ENCODE measurements at places on chromosomes 1 and 21.

- no peak for DNase-seq
These were observed 29.8 kb upstream of the HAO2 start for GRCh38 chr1:119338757-119339156.

GRCh38 chr1:234398849-234399381 is 25.7 kb downstream of the COA6 start:
- no peak for DNase-seq

- no peak for DNase-seq
These were observed 22.7 kb upstream of the HIVEP3 start for GRCh38 chr1:41941381-41941780.

DNA sequence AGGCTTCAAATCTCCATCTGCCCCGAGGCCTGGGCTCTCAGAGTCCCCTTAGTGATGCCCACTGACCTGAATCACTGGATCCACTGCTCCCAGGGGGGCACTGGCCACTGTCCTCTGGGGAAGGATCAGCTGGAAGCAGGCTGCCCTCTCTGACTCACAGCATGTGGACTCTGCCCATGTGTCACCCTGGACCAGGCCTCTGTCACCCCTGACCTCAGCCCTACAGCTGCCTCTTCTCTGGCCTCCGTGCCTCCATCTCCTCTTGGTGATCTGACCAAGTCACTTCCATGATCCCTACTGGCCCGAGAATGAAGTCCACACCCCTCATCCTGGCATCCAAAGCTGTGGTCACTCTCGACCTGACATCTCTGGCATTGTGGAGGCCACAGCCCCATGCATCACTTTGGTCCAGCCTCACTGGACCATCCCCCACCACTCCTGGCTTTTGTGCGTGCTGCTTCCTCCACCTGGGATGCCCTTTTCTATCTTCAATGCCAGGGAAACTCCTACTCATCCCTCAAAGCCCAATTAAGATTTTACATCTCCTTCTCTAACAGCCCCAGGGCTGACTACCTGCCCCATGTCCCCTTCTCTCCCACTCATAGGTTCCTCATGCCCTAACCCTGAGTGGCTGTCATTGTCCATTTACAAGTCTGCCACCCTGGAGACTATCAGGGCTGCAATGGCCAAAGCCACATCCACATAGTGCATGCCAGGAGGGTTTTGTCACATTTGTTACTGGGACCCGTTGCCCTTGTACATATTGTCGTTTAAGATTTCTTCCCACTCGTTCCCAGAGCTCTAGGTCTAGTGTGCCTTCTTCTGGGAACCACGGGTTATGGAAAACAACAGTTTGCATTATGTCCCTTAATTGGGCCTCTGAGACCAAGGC is 685.0 kb downstream of the MATN1 start:
- DNase-seq, result no peak

DNA sequence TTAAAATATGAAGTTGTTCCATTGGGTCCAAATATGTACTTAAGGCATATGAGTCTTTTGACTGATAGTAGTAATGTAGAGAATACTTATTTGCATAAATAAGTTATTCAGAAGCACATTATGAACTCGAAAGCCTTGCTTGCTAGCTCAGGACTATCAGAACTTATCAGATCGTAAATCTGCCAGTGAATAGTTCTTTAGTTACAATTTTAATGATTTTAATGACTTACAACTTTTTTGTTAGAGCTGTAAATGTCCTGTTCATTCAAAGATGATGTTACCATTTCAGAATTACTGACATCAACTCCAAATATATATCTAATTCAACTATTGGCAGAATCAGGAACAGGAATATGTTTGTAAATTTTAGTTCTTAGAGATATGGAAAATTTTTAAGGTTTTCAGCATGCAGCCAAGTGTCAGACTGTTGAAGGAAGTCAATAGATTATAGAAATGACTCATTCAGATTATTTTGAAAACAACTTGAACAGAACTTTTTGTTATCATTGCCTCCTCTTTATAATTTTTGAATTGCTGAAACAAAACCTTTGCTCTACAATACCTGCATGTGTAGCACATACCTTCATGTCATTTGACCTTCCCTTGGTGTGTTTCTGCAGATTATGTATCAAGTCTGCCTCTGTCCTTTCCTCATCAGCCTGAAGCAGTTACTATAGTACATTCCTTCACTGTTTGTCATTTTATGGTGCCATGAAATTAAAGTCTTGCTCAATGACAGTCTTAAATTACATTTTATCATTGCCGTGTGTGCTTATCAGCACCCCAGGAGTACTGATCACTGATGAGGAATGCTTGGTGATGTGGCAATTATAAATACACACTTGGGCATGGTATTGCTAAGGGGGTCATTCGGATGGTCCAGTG is 44.9 kb downstream of the LRRC8D start:
- DNase-seq, result no peak

DNA sequence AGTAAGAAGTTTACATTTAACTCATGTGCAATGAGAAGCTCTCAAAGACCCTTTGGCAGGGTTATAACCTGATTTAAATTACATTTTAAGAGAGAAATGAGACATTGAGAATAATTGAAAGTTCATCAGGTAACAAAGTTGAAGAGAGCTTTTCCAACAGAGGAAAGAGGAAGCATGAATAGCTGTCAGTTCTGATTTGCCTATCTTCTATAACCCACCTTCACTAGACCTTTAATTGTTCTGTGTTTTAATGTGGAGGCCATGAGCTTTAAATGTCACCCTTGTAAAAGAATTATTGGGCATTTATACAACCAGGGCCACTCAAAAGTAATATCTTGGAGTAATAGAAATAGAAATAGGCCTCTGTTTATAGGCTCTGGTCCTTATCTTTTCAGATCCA is 9.3 kb upstream of the FCRL1 start:
- DNase-seq, result no peak

GRCh38 chr1:85296980-85297379 is 20.5 kb upstream of the BCL10 start:
- no peak for DNase-seq

DNA sequence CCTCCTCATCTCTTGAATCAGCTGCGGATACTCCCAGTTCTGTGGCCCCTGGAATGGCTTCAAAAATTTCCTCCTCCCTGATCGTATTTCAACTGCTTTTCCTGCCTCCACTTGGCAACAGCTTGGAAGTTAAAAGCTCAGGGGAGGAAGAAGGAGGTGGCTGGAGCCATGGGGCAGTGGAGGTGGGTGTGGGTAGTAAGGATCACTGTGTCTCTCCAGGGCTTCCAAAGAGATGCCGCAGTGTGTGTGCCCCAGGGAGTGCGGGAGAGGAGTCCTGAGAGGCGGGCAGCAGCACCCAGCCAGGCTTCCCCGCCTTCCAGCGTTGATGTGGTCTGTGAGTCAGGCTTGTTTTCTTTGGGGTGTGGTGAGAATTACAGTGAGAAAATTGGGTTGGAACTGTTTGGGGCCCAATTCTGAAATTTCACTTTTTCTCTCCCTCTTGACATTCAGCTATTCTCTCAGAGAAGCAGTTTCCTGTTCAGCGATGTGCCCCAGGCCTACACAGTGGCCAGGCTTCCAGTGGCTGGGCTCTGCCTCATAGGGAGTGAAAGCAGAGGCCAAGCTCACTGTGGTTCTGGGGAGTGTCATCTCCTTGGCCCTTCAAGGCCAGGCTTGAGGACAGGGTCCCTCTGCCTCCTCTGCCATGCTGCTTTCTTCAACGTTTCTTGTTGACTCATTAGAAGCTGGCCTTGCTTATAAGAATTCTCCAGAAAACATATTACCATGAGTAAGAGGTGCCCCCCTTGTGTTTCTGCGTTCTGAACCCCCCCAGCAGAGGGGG is 69.0 kb downstream of the PGM1 start:
- no peak for DNase-seq

DNA sequence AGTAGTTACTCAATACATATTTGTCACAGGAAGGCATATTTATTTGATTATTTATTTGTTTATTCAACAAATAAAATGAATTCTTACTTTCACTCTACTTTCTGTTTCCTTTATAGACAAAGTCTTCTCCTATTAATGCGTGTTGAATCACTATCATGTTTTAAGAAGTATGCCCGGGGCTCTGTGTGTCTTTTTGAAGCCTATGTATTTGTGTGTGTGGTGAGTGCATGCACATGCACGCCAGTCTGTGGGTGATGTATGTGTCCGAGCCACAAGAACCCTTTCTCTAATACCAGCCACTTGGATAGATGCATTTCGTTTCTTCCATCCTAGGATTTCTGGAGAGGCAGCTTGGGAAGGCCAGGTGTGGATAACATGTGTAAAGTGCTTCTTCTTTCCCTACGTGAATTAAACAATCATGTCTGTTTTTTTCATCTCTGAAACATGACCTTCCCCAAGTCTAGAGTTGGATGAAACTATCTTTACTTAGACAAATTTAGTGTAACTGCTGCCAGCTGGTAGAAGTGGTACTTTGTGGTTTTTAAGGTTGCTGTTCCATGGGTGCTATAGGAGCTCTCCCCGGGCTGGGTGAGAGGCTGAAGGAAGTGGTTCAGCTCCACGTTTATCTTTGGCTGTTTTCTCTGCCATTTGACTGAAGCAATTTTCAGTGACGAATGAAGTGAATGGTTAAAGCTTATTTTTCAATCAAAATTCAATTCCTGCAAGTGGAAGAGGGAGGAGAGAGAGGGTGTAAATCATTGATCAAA is 46.8 kb upstream of the PPM1J start:
- no peak for DNase-seq

GRCh38 chr21:45995686-45996179 is 14.2 kb downstream of the COL6A1 start:
- DNase-seq, result no peak

DNA sequence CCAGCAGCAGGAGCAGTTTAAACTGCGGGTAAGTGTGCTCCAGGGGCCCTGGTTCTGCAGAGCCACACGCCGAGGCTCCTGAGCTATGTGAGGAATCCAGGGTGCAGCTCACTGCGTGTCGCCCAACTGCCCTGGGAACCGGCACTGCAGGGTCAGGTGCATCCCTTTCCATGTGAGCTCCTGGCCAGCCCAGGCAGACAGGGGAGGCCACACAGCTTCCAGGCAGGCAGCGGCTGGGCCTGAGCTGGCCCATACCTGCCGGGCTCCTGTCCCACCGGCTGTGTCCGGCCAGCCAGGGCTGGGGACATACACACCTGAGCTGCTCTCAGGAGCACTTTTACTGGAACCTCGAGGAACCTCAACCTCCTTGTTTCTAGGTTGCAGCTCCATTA is 18.6 kb upstream of the COL18A1 start:
- no peak for DNase-seq

DNA sequence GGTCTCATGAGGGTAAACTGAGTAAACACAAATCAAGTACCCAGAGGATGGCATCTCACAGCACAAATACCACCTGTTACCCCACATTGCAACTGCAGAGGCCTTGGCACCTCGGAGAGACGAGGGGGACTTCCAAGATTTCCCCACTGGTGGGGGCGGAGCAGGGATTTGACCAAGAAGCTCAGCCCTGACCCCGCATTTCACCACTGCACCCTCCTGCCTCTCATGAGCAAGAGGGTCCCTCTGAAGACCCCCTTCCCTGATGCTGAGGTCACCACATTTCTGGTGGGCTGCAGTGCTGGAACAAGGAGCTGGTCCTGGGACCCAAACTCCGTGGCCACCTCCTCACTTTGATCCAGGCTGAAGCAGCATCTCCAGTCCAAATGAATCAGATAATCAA is 342.4 kb downstream of the NPHP4 start:
- DNase-seq, result no peak

DNA sequence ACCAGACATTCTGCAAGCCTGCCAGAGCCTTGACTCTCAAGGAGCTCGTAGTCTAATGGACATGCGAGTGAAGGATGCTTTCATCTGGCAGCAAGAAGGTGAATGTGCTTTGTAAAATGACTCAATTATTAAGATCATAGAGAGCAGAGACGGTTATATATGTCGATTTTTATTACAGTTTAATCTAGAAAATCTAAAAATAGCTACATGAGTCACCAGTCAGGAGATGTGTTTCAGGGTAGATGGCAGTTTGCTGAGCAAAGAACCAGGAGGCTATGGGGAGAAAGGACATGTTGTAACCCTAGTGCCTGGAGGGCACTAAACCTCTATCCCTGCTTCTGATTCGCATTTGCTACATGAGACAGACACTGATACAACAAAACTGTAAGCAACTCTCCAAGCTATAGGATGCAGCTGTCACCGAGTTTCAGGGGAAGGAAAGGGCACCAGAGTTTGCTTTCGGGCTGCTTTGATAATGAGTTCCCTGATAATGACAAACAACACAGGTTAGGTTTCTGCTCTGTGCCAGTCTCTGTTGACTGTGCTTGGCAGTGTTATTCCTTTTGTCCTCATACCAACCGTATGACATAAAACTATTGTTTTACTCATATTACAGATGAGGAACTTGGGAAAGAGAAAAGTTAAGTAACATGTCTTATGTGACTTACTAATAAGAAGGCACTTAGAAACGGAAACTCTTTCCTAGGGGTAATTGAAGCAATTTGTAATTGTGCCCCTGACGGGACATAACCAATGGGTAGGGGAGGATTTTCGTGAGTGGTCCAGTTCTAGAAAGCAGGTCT is 43.2 kb downstream of the C1orf198 start:
- DNase-seq, result no peak

- no peak for DNase-seq
These were observed 132.6 kb downstream of the MRPS6 start for GRCh38 chr21:34205811-34206571.

DNA sequence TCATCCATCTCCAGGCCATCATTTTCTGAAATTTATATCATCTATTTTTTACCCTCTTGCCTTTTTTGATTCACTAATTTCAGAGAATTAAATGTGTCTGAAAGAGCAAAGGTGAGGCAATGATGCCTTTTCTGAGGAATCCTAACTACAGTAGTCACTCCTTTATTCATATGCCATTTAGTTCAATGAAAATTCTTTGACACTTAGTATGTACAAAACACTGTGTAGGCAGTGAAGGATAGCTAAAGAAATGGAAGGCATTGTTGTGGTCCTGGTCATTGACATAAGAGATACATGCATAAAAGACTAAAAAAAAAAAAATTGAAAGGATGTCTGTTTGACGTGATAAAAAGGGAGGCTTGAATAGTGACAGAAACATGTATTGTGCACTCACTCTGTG is 171.9 kb upstream of the BEND5 start:
- no peak for DNase-seq

DNA sequence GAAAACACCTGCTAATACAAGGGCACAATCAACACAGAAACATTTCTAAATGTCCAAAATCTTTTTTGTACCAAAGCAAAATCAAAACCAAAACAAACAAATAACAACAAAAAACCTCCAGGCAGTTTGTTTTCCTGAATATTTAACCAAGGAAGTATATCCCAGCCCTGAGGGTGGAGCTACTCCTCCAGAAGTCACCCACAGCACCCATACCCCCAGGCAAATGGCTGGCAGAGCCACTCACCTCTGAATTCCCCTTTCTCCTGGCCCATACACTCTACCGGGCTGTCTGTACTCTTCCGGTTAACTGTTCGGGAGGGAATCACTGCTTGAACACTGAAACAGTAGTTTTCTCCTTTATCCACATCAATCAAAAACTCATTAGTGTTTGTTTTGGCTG is 9.5 kb downstream of the F3 start:
- DNase-seq, result no peak
